ENCODE measurements at places on chromosomes 5 and 9. TPM values are rescaled to one million over a fixed set of nuclear protein-coding genes. Genes with fewer than 3 reads are reported as not detected.

The PCDHGB7 gene
- polyA plus RNA-seq = 5.0 TPM

The SH3RF2 gene
- 8.4 TPM for polyA plus RNA-seq

DNA sequence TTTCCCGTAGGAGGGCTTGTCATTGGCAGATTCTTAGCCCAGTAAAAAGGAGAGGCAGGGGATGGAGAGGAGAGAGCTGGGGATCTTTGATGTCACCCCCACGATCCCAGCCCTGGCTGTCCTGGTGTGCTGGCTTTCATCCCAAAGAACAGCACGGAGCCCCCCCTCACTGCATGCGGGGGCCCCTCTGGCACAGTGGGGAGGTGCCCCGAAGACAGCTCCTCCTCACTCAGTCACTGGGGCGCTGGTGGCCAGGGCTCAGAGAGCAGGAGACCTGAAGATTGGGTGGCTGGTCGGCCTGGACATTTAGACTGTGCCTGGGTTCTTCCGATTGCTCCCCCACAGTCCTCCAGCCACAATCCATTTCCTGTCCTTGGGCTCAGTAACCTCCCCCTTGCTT, 207.5 kb downstream of the MELK start:
- DNase-seq = no peak

- peak; percentile 63 for DNase-seq
These were observed 83.6 kb upstream of the ADAMTSL1 start for GRCh38 chr9:18390393-18390792.

DNA sequence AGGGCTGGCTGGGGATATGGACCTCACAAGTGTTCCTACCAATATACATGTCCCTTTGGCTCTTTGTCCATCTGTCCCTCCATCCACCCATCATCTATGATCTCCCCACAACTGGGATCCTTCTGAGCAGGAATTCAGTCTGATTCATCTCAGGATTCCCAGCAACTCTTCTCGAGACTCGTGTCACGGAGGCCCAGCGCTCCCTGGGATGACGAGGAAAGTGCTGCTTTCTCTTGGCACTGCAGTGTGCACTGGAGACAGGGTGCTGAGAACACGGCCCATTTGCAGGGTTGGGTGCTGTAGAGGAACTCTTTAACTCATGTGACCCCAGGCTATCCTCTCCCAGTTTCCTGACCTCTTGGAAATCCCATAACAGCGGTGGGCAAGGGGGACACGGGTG, 72.9 kb downstream of the ANGPTL2 start:
- DNase-seq = no peak

GRCh38 chr5:157026789-157027424, 32.0 kb downstream of the HAVCR1 start:
- DNase-seq = no peak

Measured in muscle of leg (tissue), 16 donors.